ENCODE measurements at places on chromosomes 4 and X.

DNA sequence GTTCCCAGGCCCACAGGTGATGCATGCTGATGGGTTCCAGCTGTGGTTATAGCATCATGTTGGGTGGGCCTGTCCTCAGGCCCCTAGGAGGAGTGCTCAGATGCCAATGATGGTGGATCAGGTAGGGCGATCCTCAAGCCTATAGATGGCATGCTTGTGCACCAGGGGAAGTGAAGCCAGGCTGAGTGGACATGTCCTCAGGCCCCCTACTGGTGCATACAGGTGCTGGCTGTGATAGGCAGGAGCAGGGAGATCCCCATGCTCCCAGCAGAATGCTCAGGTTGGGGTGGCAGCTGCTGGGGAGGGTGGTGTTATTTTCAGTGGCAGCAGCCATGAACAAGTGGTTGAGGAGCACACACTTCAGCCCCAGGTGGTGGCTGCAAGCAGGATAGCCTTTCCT, 96.0 kb downstream of the SMARCA1 start:
- no peak for DNase-seq

GRCh38 chrX:105662248-105662647, 160.1 kb upstream of the NRK start:
- DNase-seq, result no peak

DNA sequence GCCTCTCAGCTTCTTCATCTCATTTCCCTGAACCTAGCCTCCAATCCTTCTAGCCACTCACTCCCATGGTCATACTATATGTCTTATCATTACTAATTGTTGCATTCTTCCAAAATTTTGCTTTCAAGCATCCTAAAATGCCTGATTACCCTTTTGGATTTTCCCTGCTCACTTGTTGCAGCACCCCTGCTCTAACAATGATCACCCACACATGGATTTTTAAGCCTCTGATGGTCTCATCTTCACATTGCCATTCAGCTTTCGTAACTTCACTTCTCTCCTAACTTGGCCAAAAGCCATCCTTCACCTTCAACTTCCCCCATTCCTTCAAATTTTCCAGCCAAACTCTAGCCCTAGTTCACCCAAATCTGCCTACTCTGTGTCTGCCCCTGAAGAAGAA, 33.8 kb upstream of the MGST2 start:
- no peak for DNase-seq

DNA sequence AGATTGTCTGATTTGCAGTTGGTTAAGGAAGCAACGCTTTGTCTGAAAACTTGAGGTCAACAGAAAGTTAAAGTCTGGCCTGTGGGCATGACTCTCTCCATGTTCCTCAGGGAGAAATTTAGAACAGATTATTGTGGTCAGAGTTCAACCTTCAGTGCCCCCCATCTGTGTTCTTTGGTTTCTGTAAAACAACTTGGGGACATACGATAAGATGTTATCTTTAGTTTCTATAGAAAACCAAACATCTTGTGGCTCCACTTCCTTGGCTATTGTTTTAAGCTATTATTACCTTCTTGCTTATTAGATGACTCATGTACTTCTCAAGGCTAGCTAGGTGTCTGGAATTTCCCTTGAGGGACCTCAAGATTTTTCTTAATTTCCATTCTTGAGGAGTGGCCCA, 507.7 kb downstream of the PDHA2 start:
- no peak for DNase-seq

GRCh38 chrX:101191217-101191750, 28.3 kb upstream of the DRP2 start:
- DNase-seq, result no peak

- no peak for DNase-seq
These were observed 17.8 kb downstream of the TRIM2 start for GRCh38 chr4:153221783-153222706.

GRCh38 chr4:42344309-42344708, 53.0 kb upstream of the SHISA3 start:
- no peak for DNase-seq

GRCh38 chr4:3651267-3651845, 114.8 kb upstream of the ADRA2C start:
- no peak for DNase-seq

GRCh38 chrX:120450163-120450562, 18.9 kb downstream of the LAMP2 start:
- no peak for DNase-seq

DNA sequence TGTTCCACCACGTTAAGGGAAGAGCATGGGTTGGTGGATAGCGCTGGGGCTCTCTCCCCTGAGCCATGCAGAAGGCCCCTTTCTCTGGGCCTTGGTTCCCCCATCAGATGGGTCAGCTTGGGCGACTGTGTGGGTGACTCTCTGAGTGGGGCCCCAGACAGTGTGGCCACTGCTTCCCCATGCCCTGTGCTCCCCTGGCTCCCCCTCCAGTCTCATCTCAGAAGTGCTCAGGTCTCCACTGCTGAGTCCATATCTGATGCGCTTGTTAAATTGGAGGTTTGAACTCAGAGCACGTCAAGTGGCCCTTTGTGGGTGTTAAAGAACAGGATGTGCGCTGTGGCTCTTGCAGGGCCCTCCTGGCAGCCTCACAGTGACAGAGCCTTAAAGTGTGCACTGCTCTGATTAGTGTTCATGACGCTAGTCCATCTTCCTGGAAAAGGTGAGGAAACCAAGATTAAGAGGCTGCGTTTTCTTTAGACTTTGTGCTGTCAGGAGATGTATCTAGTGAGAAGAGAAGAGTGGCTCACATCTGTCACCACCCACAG, 59.8 kb downstream of the NELFA start:
- DNase-seq, result no peak

DNA sequence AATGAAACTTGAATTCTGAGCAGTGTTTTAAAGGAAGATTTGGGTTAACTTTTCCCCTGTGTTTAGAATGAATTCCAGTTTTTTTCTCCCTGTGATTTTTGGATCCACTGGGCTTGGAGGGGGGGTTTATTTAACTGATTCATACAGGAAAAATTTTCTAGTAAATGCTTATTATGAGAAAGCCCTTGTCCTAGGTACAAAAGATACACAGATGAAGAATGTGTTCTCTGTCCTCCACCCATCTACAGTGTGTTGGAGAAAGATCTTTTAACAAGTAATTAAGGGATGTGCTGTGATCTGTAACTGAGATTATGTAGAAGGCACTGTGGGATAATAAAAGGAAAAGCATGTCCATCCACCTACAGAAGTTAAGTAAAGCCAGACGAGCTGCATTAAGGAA, 103.9 kb downstream of the STIM2 start:
- no peak for DNase-seq

GRCh38 chrX:124726881-124727280, 380.5 kb downstream of the SH2D1A start:
- no peak for DNase-seq

Measured in activated CD8-positive, alpha-beta memory T cell treated with anti-CD3 and anti-CD28 coated beads for 1 hour (primary cell).